Activated naive CD8-positive, alpha-beta T cell treated with anti-CD3 and anti-CD28 coated beads, Interleukin-2, amount 50 U/mL, for 24 hours (primary cell): ENCODE measurements at places on chromosomes 5 and 9.

DNA sequence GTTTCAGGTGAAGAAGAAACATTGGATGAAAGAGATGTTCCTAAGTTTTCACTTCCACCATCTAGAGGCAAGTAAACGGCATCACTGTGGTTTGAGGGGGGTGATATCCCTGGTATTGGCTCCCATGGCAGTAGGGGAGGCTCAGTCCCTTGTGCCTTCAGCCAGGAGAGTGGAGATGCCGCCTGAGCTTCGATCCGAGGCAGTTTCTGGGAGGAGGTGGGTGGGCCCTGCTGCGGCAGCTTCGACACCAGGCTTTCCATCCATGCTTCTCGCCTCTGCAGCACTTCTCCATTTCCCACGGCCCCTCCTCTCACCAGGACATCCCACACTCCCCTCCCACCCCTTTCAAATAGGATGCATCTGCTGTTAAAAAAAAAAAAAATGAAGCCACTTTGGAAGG, 258.3 kb downstream of the GADD45G start:
- no peak for DNase-seq

DNA sequence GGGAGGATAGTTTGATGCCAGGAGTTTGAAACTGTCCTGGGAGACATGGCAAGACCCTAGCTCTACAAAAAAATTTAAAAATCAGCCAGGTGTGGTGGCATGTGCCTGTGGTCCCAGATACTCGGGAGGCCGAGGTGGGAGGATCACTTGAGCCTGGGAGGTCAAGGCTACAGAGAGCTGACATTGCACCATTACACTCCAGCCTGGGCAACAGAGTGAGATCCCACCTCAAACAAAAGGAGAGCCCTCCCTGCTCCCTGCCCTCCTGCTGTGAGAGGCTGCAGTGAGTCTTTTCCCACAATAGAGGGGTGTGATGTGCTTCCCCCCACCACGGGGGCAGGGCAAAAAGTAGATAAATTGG, 10.1 kb upstream of the CCDC187 start:
- no peak for DNase-seq

- no peak for DNase-seq
Observed at GRCh38 chr5:139642213-139642612, 5.9 kb upstream of the CXXC5 start.

GRCh38 chr9:121662891-121663580, 11.6 kb downstream of the DAB2IP start:
- DNase-seq: no peak

DNA sequence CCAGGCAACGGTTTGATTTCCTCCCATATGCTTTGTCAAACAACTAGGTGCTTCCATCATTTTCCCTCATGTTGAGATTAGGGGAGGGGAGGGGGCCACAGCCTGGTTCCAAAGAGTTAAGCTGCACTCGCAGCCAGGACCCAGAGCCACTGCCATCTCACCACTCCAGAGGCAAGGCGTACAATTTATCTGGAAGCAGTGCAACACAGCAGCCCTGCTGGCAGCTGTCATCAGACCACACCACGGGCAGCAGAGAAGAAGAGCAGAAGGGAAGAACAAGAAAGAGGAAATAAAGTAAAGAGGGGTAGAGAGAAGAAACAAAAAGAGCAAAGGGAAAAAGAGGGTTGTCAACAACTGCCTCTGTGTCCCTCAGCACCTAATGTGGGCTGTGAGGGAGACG, 38.9 kb downstream of the MED27 start:
- DNase-seq: no peak

DNA sequence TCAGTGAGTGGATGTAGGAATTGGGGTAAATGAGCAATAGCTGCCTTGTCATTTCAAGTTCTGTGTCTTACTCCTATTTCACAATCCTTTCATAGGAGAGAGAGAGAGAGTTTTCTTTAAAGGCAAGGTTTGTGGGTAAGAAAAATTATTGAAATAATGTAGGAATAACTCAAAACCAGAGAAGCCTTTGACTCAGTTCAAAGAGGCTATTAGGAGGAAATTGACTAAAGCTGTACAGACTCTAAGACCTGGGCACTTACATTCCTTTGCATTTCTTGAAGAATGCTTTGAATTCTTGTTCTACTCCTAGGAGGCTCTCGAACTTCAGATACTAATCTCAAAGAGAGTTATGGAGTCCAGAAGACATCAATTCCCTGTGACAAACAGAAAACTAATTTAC, 257.1 kb downstream of the FBXL7 start:
- DNase-seq: no peak

DNA sequence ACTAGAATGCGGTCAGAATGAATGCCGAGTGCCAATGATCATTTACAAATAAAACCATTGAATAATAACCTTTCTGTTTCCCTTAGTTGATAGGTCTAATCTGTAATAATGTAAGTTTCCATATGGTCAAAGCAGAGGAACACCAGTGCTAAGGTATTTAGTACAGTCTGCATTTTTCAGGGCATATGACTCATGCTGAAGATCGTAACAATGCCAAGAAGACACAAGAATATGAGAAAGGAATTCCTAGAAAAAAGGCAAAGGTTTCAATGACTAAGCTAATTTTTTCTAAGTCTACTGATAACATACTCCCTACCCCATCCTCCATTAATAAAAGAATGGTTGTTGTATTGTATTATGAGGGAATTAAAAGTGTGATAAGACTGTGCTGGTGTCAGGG, 2.8 kb downstream of the OR1L8 start:
- DNase-seq: no peak

DNA sequence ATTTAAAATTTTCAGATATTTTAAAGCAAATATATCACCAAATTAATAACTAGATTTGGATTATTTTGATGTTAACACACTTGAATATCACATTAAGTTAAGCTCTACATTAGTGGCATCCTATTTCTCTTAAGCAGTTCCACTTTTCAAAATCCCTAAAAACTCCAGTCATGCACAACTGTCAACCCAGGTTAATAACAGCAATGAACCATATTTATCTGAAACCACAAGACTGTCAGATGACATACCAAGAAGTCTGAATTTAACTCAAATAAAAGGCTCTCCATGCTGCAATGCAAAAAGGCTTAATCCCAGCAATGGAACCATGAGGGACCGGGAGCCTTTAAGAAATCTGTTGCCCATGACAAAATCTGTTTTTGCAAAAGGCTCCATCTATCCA, 27.5 kb downstream of the FNIP1 start:
- DNase-seq: no peak

- DNase-seq: no peak
Observed at GRCh38 chr9:134558124-134558905, 83.3 kb upstream of the COL5A1 start.

GRCh38 chr9:112789473-112789872, 38.9 kb downstream of the SNX30 start:
- no peak for DNase-seq

DNA sequence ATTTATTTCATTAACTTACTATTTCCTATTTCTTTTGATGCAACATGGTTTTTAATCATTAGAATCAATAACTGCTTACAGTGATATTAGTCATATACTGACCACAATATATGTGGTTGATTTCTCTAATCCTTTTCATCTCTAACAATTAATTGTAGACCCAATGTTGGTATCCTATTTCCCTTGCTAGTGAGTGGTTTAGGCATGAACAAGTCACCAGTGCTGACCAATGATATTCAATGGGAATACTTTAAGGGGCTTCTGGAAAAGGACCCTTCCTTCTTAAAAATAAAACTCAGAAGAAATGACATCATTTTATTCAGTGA, 672.4 kb upstream of the GRAMD2B start:
- DNase-seq: no peak
